ENCODE measurements at places on chromosomes 3 and 15.

GRCh38 chr3:71753701-71754609 is at the start of gene GPR27:
GPR27 (plus strand) TSS chr3:71753855; CDS start chr3:71754050, 195 bp downstream.
- DNase-seq: peak; percentile 67

GRCh38 chr3:60771766-60772165 is 479.5 kb downstream of the FHIT start:
- DNase-seq: no peak

DNA sequence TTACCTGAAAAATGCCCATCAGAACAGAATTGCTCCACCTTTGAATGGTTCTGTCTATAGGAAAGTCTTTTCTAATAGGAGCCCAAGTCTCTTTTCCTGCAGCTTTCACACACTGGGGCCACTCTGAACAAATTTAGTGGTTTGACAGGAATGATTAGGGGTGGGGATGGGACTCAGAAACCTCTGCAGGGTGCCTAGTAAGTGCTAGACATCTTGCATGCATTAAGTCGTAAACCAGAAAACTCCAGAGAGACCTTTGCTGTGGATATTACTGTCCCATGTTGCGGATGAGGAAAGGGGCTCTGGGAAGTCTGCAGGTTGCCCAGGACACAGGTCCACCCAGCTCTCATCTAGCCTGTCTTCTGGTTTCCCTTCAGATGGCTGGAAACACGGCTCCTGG is 189.7 kb downstream of the OPA1 start:
- no peak for DNase-seq

DNA sequence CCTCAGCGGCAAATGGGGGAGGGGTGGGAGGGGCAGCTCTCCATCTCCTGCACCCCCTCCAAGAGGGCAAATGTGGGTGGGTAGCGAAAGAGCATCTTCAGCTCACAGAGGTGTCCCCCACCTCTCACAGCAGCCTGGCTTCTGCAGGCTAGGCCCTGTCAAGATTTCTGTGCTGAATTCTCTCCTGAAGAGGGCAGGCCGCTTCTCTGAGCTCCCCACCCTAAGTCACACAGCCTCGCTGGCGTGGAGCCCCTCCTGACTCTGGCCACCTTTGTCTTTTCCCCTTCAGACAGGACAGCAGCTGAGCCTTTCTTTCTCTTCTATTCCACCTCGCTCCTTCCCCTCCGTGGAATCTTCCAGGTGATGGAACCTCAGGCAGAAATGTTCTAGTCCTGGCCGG is 26.3 kb upstream of the ADAMTS7 start:
- DNase-seq: no peak

DNA sequence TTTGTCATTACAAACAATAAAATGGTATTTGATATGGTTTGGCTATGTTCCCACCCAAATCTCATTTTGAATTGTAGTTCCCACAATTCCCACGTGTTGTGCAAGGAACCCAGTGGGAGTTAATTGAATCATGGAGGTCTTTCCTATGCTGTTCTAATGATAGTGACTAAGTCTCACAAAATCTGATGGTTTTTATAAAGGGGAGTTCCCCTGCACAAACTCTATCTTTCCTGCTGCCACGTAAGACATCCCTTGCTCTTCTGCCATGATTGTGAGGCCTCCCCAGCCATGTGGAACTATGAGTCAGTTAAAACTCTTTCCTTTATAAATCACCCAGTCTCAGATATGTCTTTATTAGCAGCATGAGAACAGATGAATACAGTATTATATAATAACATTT is 15.4 kb upstream of the AADAC start:
- no peak for DNase-seq

DNA sequence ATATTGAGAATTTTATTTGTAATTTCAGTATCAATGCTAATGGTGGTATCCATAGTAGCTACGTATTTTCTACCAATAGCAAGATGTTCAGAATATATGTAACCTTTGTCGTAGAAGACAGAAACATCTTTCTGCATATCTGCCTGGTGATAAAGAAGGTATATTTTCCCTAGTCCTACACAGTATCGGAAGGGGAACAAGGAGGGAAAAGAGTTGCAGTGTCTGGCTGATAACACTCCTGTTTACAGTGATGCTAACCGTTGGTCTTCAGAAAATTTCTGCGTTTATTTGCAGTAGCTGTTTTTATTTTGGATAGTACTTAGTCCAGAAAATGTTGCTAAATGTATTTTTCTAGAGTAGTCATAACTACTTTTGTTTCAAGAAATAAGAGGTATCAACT is 25.2 kb downstream of the TSC22D2 start:
- DNase-seq: no peak

- peak; percentile 27 for DNase-seq
Observed at GRCh38 chr3:129343643-129344360, 65.1 kb downstream of the HMCES start.

DNA sequence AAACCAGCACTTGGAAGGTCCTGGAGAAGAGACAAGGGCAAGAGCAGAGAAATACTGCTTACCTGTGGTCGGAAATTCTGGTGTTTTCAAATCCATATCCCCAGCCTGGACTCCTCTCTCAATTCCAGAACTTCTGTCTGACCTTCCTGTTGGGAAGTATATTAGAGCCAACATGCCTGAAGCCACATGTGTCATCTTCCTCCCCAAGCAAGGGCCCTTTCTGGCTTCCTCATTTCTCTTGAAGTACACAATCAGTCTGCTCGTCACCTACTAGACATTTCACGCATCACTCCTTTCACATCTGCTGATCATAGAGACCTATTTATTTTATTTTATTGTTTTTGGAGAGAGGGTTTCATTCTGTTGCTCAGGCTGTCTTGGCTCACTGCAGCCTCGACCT is 8.4 kb downstream of the PARP14 start:
- no peak for DNase-seq

DNA sequence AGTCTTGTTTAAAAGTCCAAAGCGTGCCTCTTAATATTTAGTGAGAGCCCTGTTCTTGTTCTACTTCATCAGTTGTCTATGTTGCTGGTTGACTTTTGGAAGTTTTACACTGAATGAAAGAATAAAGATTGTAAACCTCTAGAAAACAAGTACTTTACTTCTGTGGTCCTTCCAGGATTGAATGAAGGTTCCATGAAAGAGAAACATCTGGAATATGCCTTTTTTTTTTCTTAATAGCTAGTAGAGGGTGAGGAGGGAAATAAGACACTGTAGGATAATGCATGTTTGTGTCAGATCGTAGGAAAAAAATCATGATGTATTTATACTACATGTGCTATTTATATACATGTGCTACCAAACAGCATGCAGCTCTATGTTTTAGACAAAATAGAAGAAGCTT is 203.0 kb downstream of the GHSR start:
- DNase-seq: no peak

GRCh38 chr3:21405671-21406667 is 345.0 kb downstream of the ZNF385D start:
- no peak for DNase-seq

- DNase-seq: no peak
Observed at GRCh38 chr15:51053571-51053970, 41.1 kb downstream of the TNFAIP8L3 start.

DNA sequence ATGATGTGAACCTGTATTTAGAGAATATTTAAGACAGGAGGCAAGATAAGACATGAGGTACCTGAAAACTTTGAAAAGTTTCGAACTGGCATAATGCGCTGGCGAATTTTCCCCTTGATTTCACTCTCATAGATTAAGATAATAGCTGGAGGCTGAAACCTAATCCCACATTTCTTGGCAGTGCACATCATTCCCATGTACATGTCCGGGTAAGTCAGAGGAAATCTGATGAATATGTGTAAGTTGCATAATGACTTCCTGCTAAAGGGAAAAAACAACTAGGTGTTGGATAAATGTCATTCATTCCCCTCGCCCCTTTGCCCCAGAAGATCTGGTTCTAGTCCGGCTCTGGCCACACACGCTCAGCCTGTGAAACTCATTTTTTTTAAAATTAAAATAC is 3.6 kb downstream of the CEP19 start:
- no peak for DNase-seq

GRCh38 chr3:86969500-86970189 is 21.3 kb downstream of the VGLL3 start:
- DNase-seq: peak; percentile 56

DNA sequence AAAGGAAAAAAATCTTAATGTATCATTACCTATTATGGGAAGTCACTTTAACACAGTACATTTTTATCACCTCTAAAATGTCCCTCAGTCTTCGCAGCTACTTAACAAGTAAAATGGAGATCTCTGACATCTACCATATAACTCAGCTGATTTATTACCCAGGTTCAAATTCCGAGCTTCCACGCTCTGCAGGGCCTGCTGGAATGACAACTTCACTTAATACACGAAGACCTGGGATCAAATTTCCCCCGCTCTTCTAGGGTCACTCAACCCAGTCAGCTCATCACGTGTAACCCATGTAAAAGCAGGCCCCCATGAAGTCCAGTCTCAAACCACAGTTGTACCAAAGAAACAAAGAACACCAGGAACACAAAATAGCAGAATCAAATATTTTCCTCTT is 44.2 kb upstream of the ACP3 start:
- no peak for DNase-seq

- DNase-seq: peak; percentile 54
Observed at GRCh38 chr3:123385981-123386380, 62.9 kb downstream of the ADCY5 start.

GRCh38 chr3:61141227-61141626 is 110.0 kb downstream of the FHIT start:
- no peak for DNase-seq

GRCh38 chr15:88656760-88657221 is 18.0 kb downstream of the ISG20 start:
- no peak for DNase-seq

DNA sequence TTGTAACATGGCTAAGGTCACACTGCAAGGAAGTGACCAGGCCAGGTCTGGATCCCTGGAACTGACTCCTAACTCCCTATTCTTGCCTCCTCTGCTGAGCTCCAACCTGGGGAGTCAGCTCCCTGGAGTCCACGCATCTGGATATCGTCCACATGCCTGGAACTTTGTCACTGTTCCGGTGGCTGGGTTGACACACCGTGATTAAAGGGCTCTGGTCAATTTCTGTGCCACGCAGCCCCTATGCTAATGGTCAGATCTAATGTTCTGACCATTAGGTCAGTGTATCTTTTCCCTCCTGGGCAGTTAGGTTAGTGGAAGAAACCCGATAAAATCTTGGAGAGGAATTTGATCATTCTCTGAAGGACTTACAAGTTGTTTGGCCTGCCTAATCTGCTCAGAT is 1.6 kb upstream of the TPM1 start:
- no peak for DNase-seq

DNA sequence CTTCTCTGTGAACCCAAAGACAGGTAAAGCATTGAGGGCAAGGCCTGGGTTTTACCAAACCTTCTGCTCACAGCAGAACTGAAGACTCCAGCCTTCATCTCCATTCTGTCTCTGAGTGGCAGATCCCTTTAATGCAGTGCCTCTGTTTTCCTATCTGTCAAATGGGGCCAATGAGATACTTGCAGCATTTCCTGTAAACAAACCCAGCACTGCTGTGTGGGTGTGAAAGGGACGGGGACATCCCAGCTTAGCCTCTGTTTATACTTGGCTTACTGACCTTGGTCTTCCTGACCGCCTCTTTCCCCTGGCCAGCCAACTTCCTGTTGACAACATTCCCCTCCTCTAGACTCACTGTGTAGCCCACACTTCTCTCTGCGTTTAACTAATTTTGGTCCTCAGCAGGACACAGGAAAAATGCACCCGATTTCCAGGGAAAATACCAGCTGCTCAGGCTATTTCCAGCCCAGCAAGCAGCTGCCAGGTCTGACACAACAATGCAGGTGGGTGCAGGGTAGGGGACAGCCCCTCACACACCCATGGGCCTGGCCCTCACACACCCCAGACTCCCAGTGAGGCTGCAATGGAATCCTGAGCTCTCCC is 105.9 kb upstream of the HERC1 start:
- peak; percentile 35 for DNase-seq

- DNase-seq: no peak
Observed at GRCh38 chr3:48596157-48596556, 1.0 kb upstream of the COL7A1 start.

DNA sequence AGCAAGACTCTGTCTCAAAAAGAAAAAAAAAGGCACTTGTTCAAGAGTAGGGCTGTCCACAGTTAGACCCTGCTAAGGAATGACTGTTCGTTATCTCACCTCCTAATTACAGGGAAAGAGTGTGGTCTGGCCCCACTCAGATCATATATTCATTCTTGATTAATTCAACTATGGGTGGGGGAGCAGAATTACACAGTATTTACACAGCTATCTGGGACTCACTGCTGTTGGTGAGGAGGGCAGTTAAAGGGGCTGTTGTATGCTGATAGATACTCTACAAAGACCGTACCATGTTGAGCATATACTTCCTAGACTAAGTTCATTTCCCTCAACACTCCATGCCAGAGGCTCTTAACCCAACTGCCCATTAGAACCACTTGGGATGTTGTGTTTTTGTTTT is 3.8 kb upstream of the ZNF620 start:
- DNase-seq: no peak

DNA sequence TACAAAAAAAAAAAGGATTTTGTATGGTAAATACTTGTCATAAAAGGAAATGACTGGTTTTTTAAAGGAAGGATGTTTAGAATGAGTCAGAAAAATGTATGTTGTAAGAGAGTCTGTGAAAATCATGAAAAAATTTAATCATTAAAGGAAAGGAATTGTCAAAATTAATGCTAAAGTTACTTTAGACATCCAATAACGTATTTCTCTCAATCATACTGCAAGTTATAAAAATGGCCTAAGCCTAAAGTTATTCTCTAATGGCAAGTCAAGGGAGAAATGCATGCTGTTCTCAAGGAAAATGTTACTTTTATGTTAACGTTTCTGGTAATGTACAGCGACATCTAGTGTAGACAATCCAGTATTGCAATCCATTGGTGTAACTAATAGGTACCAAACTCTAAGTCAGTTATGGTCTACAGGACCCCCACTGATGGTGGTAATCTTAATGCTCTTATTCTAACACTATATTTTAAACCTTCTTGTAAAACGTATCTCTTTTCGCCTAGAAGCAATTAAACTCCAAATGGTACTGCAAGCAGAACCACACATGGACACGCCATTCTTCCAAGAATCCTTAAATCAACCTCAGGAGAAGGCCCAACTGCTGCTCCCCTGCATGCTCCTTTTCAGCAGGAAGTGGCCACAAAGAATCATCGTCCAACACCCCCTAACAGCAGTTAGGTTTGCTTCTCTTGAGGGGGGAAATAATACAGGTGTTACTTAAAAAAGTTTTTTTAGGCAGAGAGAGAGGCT is 35.2 kb downstream of the NCEH1 start:
- DNase-seq: peak; percentile 82

DNA sequence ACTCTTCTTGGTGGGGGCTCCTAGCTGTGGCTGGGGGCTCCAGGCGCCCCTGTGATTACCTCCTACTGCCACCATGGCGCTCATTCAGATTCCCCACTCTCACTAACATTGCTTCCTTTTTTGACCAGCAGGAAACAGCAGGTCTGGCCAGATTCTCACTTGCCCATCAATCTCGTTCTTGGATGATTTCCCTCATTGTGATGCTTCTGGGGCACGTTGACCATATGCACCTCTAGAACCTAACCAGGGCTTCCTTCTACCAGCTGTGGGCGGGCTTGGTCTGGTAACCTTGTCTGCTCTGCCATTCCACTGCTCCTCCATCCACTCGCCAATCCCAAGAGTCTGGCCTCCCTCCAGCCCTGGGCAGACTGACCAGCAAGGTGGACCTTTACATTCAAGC is 35.9 kb upstream of the PTPN23 start:
- DNase-seq: no peak
